ENCODE measurements at places on chromosomes 1 and 21.
A peak's percentile ranks its signal among the peaks of the same experiment; 100 is the strongest.

GRCh38 chr1:12196641-12197482, 30.1 kb downstream of the TNFRSF1B start:
- DNase-seq = no peak

GRCh38 chr1:229226796-229227195, 44.1 kb upstream of the RAB4A start:
- no peak for DNase-seq

DNA sequence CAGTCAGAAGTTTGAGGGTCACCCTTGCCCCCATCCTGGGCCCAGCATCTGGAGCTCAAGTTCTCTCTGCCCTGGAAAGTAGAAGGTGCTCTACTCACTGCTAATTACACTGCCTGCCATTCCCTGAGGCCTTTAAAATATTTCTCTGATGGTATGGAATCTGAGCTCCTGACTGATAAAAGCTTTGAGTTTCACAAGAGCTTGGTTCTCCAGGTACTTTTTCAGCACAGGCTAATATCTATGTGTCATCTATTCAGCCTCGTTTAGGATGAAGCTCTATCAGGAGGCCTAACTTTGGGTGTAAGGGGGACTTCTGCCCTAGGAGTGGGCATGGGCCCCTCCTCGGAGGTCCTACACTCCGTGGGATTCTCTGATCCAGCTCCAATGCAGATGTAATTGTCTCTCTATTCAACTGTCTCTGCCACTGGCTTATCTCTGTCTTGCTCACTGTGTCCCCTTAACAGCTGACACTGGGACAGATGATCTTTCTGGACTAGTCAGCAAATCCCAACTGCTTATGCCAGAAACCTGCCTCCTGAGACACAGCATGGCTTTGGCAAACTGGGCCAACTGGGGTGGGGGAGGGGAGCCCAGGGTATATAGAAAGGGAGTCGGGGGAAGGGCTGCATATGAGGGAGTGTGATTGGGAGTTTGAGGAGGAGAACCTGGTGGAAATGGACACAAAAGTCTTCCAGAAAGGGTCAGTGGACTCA, 104.2 kb upstream of the GADD45A start:
- DNase-seq = no peak

- DNase-seq = no peak
These were observed at the start of gene GPR61 for GRCh38 chr1:109539676-109540075. TSS of gene GPR61 (plus strand) at chr1:109539872. CDS start at chr1:109543023, 3,151 bp downstream.

GRCh38 chr1:87218618-87219017, 110.1 kb upstream of the LMO4 start:
- DNase-seq = no peak

- DNase-seq = no peak
These were observed 197.5 kb upstream of the C8B start for GRCh38 chr1:57163325-57163724.

GRCh38 chr1:43329995-43330751, 7.4 kb upstream of the MPL start:
- DNase-seq = peak; percentile 92

GRCh38 chr1:207842506-207842905, 68.4 kb downstream of the CD34 start:
- DNase-seq = no peak

GRCh38 chr1:111856411-111857185, 100.9 kb downstream of the DDX20 start:
- DNase-seq = no peak

DNA sequence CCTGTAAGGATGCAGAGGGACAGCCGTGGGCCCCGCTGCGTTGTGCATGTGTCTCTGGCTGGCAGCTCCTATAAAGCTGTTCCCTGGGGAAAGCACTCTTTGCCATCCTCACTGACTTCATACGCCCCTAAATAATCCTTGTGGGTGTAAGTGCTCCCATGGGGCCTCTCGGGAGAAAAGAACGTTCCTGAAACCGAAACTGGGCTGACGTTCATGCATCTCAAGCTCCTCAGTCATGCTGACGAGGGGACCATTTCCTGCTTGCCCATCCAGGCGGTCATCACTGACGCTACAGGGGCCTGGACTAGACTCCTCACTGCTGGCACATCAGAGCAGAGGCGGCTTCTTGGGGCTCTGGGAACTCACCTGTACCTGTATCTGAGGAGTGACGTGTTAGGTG, 73.1 kb upstream of the USP24 start:
- no peak for DNase-seq

GRCh38 chr21:36915696-36916245, 50.7 kb downstream of the HLCS start:
- no peak for DNase-seq

DNA sequence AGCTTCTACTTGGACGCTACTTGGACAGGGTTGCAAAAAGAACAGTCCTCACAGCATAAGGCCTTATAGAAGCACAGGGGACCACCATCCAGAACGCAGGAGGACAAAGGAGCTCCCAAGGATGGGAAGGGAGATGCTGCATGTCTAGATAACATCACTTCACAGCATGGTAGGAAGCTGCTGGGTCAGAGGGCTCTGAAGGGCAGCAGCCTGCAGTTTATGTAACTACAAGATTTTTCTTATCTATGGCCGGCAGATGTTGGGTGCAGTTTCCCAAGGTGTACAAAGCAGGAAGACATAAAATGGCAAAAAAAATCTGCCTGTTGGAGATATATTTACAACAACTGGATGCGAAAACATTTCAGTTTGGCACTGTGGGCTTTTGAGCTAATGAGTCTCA, 45.3 kb upstream of the SLC5A9 start:
- DNase-seq = no peak

DNA sequence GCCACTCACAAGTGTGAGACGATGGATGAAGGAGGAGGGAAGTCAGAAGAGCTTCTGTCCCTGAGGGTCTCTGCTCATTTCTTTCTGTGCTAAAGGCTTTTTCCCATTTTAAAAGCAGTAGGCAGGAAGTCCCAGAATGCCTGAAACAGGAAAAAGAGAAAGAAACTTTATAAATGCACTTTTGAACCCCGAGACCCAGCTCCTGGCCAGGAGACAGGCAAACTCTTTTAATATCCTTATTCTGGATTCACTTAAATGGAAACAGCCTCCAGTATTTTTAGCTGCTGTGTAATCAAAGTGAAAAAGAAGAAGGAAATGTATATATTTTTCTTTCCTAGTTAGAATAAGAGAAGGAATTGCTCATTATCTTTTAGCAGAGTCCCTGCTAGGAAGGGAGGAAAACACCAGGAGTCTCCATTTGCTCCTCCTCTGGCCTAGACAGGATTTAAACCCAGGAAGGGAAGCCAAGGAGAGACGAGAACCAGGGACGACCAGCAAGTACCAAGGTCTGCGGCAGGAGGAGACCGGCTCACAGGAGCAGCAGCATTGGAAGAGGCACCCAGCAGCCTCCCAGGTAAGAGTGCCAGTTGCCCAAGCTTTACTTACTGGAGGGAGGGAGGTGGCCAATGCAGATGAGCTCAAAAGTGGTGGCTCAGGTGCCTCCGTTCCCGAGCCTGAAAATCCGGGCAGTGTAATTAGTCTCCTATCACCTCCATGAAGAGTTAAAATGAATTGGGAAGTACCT, at the start of gene TNN:
Gene TNN, plus strand, starts transcription at position 472 of the 745 bp plus-strand sequence. CDS start 9,586 bp downstream, outside the sequence.
- no peak for DNase-seq

- no peak for DNase-seq
These were observed 12.8 kb downstream of the MAP10 start for GRCh38 chr1:232818040-232818439.

DNA sequence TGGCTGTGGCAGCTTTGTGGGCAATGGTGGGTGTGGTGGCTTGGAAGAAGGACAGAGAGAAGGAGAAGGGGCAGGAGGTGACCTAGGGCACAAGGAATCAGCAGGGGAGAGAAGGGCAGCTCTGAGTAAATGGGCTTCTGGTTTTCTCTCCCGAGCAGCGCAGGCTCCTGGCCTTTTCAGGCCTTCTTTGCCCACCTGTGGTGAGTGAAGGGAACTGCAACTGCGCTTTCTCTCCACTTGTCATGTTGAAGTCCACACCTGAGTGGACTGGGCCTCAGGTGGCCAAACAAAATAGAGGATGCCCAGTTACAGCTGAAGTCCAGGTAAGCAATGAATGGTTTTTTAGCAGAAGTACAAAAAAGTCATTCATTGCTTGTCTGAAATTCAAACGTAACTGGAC, 29.4 kb upstream of the KCNA10 start:
- DNase-seq = no peak

GRCh38 chr1:93304716-93305138, 41.0 kb upstream of the DR1 start:
- DNase-seq = peak; percentile 69

GRCh38 chr1:201539561-201540431, 869 bp downstream of the NAV1 start:
- DNase-seq = peak; percentile 91

- DNase-seq = no peak
These were observed 14.1 kb upstream of the TMEM240 start for GRCh38 chr1:1554550-1554925.

DNA sequence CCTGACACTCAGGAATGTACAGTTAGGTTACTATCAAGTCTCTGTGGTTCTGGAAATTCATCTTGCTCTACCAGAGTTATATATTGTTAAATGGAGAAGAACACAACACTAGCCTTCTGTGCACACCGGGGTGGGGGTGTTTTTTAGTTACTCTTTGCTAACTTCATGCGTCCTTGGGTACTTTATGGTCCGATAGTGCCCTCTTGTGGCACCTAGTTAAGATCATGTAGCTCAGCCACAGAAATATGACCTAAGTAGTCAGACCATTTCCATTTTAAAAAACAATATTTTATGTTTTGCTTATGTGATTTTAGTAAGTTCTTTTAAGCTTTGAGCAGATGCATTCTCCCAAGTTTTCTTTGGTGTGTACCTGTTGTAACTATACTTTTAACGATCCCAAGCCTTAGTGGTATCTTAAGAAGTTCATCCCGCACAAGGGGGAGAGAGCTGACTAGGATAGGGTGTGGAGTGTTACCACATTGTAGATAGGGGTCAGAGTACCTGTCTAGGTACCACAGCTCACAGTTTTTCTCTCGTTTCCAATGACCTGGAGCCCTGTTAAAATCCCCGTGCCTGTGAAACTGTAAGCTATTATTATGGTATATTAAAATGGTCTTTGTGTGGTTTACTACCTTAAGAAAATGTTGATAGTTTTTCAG, 20.6 kb upstream of the SH3D21 start:
- peak; percentile 84 for DNase-seq

GRCh38 chr21:34770576-34770975, 101.8 kb downstream of the CLIC6 start:
- peak; percentile 20 for DNase-seq

DNA sequence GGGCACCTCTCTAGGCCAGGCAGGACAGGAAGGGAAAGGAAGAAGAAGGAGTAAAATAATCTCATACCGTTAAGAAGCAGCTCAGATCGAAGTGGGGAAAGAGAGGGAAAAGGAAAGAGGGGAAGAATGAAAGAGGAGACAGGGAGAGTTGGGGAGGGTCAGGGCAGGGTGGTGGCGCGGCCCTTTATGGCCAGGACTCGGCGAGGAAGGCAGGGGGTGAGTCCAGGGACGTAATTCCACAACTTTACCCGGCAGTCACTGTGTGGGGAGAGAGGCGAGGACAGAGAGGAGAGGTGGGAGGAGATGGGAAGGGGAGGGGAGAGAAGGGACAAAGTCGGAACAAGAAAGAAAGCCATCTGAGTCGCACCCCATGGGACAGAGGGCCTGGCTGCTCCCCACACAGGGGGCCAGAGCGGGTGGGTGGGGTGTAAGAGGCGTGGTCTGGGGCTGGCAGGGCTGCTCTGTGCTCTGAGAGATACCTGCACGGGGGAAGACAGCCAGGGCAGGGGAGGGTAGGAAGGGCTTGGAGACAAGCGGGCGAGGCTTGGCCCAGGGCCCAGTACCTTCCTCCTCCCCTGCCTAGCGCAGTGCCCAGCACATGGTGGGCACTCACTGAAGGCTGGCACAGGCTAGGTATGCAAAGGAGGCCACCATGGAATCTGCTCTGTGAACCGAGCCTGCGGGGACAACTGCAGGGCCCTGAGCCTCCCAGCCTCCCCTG, 49.4 kb downstream of the KIF21B start:
- no peak for DNase-seq

- DNase-seq = no peak
These were observed 30.8 kb upstream of the ABCG1 start for GRCh38 chr21:42187976-42188653.

DNA sequence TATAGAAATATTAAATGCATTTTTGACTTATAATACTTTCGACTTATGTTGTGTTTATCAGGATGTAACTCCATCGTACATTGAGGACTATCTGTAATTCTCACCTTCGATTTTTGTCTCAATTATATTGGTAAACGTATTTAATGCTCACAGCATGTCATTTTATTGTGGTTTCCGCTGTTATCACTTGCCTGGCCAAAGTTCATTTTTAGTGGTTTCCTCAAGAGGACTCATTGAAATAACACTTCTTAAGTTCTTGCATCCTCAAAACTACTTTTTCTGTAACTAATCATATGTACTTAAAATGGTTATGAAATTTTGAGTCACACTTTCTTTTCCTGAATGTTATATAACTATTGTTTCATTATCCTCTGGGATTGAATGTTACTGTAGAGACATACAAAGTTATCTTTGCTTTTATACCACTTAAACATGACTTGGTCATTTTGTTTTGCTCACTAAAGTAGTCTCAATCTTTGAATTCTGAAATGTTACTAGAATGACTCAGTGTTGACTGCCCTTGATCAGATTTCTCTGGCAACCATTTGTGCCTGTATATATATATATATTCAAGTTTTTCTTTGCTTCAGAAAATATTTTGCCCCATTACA, 289.6 kb upstream of the PROX1 start:
- no peak for DNase-seq

DNA sequence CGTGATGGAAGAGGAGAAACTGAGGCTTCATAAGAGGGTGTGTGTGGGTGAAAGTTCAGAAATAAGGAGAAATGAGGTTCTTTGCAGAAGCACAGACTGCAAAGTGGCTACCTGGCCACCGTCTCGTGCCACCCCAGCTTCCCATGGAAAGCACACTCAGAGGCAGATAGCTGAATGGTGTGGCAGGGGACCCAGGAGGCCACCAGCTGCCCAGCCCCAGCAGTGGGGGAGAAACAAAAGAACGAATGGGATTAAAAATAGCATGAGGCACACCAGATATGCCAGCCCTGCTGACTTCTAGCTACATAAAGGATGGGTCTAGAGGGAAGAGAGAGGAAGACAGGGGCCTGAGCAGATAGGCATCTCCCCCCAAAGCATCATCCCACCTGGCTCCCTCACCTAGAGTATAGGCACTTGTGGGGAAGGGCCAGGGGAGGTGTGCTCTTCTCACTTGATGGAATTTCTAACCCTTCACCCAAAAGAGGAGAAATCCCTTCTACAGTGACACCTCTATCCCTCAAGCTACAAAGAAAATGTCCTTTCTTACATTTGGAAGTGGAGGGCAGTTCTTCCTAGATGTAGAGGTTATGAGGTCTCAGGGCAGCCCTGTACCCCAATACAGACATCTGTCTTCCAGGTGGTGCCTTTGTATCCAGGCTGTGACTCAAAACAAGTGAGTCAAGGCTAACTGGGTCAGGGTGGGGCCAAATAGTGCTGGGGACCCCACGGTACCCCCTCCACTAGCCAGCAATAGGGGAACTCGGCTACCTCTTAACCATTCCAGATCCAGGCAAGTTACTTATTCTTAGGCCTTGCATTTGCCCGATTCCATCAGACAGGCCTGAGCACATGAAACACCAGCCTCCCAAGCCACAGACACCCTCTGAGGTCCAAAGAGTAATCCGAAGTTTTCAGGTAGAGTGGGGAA, 3.5 kb downstream of the HDGF start:
- DNase-seq = peak; percentile 30

- no peak for DNase-seq
These were observed 17.2 kb upstream of the IKBKE start for GRCh38 chr1:206453111-206453510.

- DNase-seq = no peak
These were observed 20.0 kb upstream of the DISP1 start for GRCh38 chr1:222794656-222795474.

All from fibroblast of skin of back (primary cell).